ENCODE measurements at places on chromosomes 16 and 17.
A peak's percentile ranks its signal among the peaks of the same experiment; 100 is the strongest.

- DNase-seq, result peak; percentile 30
Measured at GRCh38 chr17:74361230-74362068, at the start of gene BTBD17. BTBD17 (minus strand) TSS chr17:74361868; CDS start chr17:74361819, 49 bp downstream.

- DNase-seq, result no peak
Measured at GRCh38 chr17:75755205-75755901, 9.6 kb downstream of the GALK1 start.

DNA sequence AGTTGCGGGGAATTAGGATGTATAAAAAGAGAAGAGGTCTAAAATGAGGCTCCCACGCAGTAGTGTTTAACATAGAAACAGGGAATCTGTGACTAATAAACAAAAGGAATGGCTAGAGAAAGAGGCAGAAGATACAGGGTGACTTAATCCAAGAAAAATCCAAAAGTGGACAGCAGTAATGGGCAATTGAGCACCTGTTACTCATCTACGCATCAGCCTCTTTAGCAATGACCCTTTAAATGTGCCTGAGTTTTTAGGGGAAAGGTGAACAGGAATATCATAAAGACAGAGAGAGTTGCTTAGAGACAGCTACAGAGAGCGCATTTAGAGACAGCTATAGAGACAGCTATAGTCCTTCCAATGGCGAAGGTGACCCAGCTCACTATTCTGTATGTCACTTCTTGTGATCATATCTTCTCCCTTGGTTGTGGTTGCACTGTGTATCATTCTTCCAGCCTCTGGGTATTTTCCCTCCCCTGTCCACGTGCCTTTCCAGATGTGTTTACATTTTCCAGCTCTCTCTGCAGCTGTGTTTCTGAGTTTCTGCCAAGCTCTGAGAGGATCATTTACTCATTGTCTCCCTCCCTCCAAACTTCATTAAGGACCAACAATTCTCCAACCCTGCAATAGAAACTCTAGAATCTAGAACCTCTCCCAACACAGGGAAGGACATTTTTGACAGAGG is 61.5 kb downstream of the MYOCD start:
- DNase-seq, result no peak

GRCh38 chr16:26768385-26769010 is 298.2 kb upstream of the C16orf82 start:
- no peak for DNase-seq

- DNase-seq, result no peak
Measured at GRCh38 chr17:30212750-30213149, 22.7 kb downstream of the SLC6A4 start.

Data from activated gamma-delta T cell treated with Interleukin-2 at 50 U/mL for 16 hours (primary cell).